Activated naive CD4-positive, alpha-beta T cell treated with anti-CD3 and anti-CD28 coated beads for 36 hours (primary cell): ENCODE measurements at places on chromosomes 5 and 9. TPM values are rescaled to one million over a fixed set of nuclear protein-coding genes. Genes with fewer than 3 reads are reported as not detected.

DNA sequence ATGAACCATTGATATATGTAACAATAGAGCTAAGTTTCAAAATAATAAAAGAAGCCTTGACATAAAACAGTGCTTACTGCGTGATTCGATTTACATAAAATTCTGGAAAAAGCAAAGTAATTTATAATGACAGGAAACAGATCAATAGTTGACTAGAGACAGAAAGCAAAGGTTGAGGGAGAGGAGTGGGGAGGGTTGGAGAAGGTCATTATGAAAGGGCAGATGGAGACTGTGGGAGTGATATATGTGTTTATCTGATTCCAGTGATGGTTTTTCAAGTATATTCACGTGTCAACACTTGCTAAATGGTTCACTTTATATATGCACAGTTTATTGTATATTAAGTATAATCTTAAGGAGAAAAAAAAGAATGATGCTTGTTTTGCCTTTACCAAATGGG is 1885.7 kb upstream of the NUDT12 start:
- no peak for DNase-seq

DNA sequence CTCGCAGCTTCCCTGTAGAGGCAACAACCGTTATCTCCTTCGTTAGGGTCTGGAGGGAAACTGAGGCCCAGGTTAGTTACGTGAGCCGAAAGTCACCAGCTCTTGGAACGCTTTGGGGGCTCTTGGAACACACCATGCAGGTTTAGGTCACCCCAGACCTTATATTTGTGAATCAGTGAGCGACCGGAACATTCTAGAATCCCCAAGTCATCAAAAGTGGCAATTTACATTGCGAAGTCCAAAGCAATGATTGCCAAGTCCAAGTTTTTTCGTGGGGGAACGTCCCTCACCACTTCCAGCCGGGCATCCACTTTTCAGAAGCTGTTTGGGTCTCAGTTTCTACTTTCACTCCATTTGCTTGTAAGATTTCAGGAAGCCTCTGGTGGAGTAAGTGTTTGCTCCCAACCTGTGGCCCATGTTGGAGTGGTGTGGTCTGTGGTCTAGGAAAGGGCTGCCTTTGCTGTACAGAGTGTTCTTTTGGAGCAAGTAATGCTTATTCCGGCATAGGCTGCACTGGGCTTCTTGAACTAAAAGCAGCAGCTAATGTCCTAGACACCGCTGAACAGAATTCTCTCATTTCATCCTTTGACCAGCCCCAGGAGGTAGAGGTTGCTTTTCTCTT is 32.8 kb upstream of the SPRY4 start:
- peak; percentile 16 for DNase-seq

DNA sequence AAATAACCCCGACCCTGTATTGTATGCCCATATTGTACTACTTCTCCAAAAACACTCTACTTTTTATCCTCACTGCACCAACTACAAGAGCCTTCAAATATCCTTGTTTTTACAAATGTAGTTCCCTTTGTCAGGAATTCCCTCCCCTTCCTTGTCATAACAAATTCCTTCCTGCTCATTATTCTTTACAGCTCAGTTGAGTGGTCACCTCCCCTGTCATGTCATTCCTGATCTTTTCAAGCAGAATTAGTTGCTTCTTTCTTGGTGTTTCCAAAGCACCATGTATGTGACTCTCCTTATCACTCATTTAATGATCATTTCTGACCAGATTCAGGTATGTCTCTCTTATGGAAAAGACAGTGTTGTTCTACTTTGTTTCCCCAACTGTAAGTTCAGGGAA is 194.2 kb upstream of the SMC2 start:
- no peak for DNase-seq

Gene LHFPL2
- total RNA-seq, result not detected

Gene KLHL3
- total RNA-seq, result 2.0 TPM
